Endodermal cell (in vitro differentiated cells): ENCODE measurements at places on chromosomes 1 and 21. TPM values are rescaled to one million over a fixed set of nuclear protein-coding genes. Genes with fewer than 3 reads are reported as not detected.

DNA sequence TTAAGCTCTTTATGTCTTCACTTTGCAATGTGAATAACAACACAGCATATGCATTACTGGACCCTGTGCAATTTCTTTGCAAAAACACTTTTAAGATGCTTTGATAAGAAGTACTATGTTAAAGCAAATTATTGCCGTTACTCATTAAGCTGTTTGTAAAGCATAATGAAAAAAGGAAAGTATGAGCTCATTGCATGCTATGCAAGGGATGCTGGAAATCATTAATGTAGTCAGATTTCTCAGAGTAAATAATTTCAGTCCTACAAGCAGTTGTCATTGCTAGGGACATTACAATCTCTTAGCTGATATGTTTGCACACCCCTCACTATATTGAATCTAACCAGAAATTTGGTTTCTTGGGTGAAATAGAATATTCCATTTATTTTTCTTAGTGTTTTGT is 982.5 kb upstream of the ADGRL2 start:
- no peaks in the 10 kb centered on the region for H3K27me3 ChIP-seq
- H3K27ac ChIP-seq, result no peak overlapping the region
- DNase-seq, result no peak
- H3K4me3 ChIP-seq, result no peak overlapping the region
- no peaks in the 10 kb centered on the region for H3K36me3 ChIP-seq

DNA sequence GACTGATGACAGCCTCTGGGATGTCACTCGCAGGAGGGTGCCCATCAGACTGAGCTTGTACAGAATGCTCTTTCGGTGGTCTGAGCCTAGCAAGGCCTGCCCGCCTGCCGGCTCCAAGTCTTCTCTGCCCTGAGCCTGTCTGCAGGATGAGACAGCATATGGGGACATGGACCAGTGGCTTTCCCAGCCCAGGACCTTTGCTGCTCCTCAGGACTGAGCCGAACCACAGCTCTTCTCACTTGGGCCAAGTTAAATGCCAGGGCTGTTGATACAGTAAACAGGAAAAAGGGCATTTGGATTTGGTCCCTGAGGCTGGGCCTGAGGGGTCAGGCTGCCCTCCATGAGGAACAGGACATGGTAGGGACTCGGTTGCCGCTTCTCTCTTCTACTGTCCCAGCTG is 64.3 kb upstream of the EPS8L3 start:
- H3K36me3 ChIP-seq, result no peaks in the 10 kb centered on the region
- no peaks in the 10 kb centered on the region for H3K27me3 ChIP-seq
- no peak overlapping the region for H3K27ac ChIP-seq

DNA sequence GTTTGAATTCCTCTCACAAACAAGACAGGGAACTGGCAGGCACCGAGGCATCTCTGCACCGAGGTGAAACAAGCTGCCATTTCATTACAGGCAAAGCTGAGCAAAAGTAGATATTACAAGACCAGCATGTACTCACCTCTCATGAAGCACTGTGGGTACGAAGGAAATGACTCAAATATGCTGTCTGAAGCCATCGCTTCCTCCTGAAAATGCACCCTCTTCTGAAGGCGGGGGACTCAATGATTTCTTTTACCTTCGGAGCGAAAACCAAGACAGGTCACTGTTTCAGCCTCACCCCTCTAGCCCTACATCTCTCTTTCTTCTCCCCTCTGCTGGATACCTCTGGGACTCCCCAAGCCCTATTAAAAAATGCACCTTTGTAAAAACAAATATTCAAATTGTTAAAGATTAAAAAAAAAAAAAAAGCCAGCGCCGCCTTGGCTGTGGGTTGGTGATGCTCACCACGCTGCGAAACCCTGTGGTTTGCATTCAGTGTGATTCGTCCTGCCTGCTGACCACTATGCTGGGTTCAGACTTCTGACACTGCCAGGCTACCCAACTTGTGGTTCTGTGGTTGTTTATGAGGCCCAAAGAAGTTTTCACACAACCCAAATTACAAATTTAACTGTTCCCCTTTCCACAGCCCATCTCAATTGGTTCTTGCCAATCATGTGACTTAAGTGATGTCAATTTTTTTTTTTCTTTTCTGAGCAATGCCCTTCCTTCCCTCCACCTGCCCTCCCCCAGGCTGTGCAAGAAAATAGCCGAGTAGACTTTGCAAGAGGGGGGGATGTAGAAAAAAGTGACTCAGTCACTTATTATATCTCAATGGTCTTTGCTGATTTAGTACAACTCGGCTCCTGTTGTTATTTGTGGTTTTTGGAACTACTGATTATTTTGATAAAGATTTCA is at the start of gene RUNX1:
Gene RUNX1, minus strand, starts transcription at position 597 of the 912 bp plus-strand sequence.
- H3K27me3 ChIP-seq, result no peaks in the 10 kb centered on the region
- H3K36me3 ChIP-seq, result no peaks in the 10 kb centered on the region
- no peak within 1 kb of the TSS for H3K27ac ChIP-seq
- no peak for DNase-seq

DNA sequence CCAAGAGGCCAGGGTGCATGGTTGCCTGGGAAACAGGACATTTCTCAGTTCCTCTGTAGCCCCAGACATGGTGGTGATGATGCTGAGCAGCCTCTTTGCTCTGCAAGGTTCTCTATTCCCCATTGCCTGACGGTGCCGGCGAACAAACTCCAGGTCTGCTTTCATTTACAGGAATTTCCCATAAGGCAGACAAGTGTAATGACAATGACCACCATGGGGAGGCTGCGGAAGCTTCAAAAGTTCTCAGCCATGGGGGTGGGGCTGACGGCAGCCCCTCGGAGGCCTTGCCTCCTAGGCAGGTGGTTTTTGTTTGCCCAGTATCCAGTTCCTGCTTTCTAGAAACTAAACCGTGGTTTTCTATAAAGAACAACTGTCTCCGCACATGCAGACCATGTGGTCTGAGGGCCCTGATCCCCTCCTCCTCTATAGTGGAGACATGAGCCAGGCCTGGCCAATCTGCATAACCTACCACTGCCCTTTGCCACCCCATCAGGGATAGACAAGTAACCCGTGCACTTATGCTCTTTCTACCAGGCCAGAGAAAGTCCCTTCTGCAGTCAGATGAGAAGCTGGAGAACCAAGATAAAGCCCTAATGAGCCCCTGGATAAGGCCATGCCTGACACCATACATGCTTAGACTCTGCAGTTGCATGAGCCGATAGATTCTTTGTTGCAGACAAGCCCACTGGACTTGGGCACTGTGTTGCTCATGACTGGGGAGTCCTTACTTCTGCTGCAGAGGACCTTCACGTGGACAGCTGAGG is 54.1 kb downstream of the LDLRAD2 start:
- DNase-seq, result peak; percentile 84
- H3K27ac ChIP-seq, result peak overlapping the region; percentile 39
- no peak overlapping the region for H3K4me3 ChIP-seq
- H3K4me1 ChIP-seq, result peaks cover 3% of the 10 kb centered on the region

The PGLYRP4 gene
- not detected in 3 replicates for total RNA-seq

The LCE6A gene
- not detected in 2 replicates for total RNA-seq

The C1orf94 gene
- 0.17 to 0.29 TPM in 2 of 3 replicates, not detected in the other for total RNA-seq
